ENCODE measurements at places on chromosomes 4 and X.

DNA sequence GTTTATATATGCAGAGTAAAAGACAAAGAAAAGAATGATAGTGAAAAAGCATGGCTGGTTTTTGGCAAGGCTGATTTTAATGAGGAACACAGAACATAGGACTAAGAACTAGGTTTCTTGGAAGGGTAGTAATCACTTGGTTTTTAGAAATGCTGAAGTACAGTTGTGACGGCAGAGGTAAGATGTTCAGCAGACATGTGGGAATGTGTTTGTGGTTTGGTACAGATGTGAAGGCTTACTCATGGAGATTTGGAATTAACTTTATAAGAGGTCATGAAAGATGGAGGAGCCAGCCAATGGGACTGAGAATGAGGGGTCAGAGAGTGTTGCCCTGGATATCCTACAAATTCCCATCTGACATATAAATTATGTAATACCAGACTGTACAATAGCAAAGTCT is 243.6 kb downstream of the NPFFR2 start:
- no peak for DNase-seq

GRCh38 chr4:100539706-100540105 is 21.9 kb upstream of the EMCN start:
- no peak for DNase-seq

- DNase-seq: no peak
Observed at GRCh38 chr4:38373375-38373774, 290.6 kb upstream of the KLF3 start.

DNA sequence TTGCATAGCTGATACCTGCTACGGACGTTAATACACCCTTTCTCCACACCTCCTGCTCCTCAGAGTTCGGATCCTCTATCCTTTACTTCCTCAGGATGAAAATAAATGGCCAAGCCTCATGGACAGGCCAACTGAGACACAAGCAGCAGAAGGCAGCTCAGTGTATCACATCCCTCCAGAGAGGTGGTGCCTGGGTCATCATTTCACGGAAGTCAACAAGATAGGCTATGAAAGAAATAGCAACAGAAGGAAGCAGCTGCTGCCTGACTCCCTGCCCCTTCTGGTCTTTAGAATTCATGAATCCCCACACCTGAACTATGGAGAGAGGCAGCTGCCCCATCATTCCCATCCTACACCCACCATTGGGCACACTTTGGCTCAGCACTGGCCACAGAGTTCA is 267.1 kb upstream of the ETNPPL start:
- no peak for DNase-seq

GRCh38 chr4:24932515-24933225 is 19.8 kb upstream of the CCDC149 start:
- DNase-seq: no peak

DNA sequence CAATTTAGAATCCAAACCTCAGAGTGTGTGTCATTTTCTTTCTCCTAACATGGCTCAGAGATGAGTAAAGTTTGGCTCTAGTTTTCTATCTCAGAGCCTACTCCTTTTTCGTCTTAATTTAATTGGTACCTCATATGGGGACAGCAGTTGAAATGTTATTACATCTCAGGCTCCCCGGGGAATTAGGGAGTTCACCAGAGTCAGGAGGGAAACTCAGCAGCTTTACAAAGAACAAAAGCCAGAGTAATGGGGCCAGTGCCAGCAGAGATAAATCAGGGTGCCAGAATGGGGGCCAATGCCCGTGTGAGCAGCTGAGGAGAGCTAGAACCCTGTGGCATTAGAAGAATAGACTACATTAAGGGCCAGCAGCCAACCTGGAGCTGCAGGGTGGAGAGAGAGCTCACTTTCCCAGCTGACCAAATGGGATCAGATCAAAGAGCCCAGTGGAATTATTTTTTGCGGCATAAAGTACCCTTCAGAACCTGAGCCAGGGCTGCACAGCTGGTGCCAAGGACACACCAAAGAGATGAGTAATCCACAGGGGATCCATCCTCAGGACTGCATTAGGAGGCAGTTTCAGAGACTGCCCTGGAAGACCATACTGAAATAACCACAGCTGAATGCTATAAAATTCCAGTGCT is 207.1 kb upstream of the DKK2 start:
- no peak for DNase-seq

DNA sequence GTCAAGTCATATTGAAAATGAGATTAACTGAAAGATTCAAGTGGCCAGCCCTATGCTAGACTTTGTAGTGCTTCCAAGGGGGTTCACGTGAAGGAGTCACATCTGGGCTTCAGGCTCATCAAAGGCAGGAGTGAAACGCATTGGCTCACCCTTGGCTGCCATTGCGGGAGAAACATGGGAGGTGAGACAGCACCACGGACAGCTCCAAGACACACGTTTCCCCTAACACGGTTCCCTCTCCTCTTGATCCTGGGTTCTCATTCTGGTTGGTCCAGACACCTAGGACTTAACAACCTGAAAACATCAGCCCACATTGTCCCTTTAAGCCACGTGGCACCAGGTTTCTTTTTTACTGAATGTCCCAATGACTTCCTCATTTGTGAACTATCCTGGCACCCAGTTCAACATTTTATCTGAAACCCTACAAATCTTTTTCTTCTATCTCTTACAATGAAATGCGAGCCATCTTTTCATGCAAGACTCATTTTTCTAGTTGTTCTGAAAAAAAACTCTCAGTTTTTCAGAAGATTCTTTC is 279.0 kb upstream of the VCX3A start:
- no peak for DNase-seq

DNA sequence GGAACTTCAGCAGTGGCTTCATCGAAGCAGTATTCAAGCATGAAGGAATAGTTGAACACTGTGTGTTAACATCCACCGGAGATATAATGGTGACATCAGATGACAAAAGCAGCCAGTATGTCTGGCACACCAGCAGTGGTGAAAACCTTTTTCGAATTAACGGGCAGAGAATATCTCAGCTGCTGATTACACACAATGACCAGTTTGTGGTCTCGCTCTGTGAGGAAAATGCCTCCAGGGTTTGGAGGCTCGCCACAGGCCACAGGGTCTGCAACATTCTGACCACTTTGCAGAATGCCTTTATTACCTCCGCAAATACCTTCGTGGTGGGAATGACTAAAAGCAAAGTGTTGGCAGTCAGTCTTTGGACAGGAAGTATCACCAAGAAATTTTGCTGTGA is 201.5 kb downstream of the NWD2 start:
- no peak for DNase-seq

DNA sequence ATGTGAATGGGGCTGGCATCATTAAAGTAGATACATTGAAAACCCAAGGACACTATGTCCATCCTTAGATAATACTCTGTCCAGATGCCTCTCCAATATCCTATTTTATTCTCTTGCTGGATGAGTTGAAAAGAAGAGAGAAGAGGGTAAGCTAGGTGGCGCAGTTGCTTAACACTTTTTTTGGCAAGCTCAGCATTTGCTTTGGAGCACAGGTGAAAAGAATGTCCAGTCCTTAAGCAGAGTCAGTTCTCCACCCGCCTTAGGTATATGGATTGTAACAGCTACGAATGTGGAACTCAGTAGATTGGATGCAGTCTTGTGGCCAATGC is 208.4 kb downstream of the NWD2 start:
- DNase-seq: no peak

DNA sequence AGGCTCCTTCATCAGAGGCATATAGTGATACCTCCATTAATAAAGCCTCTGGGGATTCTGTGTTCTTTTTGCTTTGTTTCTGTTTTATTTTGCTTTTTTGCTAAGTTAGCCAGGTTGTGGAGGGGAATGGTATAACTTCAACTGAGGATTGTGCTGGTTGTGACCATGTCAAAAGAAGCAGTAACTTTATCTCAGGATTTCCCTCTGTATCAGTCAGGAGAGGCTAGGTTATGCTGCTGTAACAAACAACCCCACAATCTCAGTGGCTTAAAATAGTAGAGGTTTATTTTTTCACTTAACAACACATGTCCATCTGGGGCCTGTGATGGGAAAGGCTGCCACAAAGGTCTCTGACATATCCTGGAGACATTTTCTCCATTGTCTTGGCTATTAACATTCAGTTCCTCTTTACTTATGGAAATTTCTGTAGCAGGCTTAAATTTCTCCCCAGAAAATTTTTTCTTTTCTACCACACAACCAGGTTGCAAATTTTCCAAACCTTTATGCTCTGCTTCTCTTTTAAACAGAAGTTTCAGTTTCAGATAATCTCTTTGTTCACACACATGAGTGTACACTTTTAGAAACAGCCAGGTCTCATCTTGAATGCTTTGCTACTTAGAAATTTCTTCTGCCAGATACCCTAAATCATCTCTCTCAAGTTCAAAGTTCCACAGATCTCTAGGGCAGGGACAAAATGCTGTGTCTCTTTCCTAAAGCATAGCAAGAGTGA is 64.7 kb downstream of the UCHL1 start:
- DNase-seq: no peak

DNA sequence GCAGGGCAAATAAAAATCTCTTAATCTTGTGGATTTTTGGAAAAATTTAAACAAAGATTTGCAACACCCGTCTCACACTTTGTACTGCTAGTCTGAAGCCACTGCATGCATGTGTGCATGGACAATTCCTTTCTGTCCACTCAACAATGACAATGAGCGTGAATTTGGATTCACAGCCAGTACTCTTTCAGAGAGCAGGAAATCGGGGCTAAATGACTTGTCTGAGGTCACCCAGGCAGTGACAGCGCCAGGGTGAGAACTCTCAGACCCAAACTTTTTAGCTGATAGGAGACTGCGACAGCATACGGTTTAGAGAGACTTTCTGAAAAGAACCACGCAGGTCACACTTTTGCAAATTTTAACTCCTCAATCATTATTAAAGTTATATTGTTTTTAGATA is 90.9 kb downstream of the ZNF827 start:
- no peak for DNase-seq

DNA sequence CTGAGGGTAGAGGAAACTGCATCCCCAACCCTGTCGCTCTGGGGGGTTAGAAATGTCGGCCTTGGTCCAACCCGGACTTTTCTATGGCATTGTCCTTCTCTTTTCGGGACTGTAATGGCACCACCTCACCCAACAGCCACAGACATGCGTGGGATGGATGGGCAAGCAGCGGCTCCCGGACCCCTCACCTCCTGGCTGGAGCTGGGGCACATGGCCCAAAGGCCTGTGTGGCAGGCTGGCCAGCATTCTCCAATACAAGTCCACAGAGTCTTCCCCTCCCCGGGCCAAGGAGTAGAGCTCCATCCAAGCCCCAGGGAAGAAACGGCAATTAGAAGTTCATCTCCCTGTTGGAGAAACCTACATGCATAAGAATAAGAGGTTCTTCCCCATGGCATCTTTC is 142.9 kb downstream of the NR3C2 start:
- no peak for DNase-seq

GRCh38 chr4:86895692-86896488 is 3.7 kb upstream of the C4orf36 start:
- no peak for DNase-seq

- DNase-seq: no peak
Observed at GRCh38 chr4:83546786-83547185, 10.9 kb downstream of the GPAT3 start.

DNA sequence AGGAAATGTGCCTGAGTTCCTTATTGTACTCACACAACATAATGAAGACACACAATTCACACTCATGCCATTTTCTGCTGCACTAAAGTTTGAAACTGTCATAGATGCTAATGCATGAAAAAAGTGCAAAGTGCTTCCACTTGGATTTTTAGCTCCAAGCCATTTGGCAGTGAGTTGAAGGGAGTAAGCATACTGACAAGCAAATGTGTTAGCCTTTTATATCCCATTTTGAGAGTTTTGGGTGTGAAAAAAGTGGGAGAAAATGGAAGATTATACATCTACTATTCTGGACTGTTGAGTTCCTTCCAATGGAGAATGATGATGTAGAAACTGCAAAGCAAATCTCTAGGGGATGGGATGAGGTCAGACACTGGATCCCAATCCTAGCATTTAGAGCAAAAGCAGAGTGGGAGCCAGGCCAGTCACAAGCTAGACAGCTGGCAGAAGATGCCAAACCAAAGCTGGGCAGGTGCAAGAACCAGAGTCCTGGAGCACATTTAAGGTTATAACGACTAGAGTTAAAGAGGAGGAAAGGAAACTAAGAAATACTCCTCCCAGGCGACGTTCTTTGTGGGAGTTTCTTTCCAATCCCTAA is 216.8 kb downstream of the FBXO8 start:
- DNase-seq: no peak

GRCh38 chrX:2707334-2707760 is 16.3 kb downstream of the CD99 start:
- DNase-seq: no peak

DNA sequence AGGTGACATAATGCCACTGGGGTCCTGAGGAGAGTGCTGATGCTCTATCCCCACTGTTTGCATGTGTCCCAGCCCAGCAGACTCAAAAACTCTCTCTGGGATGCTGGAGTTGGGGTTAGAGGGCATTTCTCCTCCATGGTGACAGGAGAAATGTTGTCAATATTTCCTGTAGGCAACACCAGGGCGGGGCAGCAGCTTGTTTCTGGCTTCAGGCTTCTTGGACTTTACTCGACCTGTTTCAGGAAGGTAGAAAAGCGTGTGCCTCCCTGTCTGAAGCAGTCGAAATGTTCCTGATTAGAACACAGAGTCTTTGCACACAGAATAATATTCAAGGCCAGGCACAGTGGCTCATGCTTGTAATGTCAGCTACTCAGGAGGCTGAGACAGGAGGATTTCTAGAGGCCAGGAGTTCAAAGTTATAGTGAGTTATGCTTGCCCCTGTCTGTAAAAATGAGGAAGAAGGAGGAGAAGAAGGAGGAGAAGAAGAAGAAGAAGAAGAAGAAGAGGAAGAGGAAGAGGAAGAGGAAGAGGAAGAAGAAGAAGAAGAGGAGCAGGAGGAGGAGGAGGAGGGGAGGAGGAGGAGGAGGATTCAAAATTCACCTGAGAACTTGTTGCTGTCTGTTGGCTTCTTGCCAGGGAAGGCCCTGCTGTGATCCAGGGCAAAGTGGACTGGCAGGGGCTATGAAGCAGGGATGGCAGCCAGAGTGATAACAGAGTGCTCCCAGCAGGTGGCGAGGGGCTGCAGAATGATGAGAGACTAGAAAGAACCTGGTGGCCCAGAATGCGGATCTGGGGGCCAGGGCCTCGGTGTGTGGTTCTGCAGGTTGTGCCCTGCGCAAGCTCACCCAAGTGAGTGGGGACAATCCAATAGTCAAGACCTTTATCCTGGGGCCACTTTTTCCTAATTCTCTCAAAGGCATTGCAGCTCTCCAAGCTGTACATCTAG is 82.9 kb downstream of the RTL5 start:
- no peak for DNase-seq

DNA sequence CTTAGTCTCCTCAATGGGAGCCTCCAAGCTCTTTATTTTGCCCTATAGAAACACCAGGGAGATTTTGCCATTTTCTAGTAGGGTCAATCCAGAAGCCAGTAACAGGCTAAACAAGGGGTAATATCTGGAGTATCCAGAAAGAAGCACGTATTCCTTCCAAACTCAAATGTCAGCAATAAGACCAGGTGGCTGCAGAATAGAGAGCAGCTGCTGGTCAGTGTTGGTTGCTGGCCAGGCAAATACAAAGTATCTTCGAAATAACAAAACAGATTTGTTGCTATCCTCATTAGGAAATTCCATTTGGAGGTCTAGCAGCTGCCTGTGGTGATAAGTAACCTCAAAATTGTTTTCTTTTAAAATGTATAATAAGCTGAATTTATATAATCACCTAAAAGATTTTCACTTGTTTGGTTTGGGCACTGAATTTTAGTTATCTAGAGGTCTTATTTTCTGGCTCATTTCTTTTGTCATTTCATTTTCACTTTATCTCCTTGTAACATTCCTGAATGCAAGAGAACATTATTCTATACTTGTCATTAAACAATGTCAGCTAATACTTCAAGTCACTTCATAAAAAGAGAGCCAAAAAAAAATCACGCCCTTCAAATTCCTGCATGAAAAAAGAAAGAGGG is 320.6 kb downstream of the DTHD1 start:
- DNase-seq: no peak
